ENCODE measurements at places on chromosomes 3 and 15.

DNA sequence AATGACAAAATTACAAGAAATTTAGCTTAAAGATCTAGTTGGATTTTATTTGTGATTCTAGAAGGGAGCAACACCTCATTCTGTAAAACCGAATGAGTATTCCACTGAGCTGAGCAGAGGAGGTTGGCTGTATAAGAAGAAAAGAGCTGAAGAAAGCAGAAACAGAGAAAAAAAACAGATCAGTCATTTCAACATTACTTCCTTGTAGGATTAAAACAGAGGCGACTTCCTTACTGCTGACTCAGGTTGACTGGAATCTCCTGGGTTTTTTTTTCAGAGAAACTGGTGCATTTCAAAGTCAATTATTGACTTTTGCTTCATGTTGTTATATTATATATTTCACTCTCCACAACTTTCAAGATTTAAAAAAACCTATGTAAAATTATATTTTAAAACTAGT is 368.1 kb upstream of the UBE2E2 start:
- no peak for DNase-seq

DNA sequence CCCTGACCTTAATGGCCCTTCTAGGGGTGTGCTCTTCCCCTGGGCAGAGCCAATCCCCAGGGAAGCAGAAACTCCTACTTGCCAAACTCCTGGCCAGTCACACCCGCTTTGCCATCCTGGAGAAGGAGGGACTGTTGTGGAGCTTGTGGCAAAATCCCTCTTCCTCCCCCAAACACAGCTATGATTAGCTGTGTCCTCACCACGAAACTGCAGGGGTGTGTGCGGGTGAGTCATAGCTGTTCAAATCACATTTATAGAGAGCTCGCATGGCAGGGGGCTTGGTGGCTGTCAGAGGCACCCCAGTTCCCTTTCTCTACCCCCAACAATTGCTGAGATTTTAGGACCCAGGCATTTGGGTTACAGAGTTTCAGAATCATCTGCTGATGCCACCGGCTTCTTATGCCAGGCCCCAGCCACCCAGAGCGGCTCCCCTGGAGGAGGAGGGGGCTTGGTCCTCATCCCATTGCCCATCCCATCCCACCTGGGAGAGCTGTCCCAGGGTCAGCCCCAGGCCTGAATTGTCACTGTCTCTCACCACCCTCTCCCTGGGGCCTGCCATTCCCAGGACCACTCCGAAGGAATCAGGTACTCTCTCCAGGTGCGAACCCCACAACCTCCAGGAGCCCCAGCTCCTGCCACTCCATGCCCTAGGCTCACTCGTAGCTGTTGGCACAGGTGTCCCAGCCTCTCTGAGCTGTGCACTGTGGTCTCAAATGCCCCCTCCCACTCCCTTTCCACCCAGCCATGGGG is 28.8 kb upstream of the MAGEF1 start:
- DNase-seq, result no peak

- no peak for DNase-seq
Measured at GRCh38 chr3:191901741-191902140, 440.8 kb downstream of the PYDC2 start.

GRCh38 chr3:4520033-4520816 is 27.1 kb downstream of the ITPR1 start:
- DNase-seq, result no peak

DNA sequence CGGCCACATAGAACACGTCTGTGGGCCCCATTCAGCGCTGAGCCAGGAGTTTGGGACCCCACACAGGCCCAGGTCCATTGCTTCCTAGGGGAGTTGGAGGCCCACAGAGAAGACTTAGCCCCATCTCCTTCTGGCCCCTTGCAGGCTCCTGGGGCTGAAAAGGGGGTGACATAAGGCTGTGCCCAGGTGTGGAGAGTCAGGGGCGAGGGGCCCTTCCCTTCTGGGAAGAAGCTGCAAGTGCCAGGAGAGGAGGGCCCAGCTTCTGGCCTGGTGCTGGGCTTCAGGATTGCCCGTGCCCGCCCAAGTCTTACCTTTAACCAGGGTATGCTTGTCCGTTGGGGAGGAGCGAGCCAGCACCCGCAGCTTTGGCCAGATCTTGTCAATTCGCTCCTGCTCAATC is 28.9 kb upstream of the SEC13 start:
- DNase-seq, result no peak

- no peak for DNase-seq
Measured at GRCh38 chr3:137767538-137768360, 3.6 kb downstream of the SOX14 start.
